Stimulated activated CD4-positive, alpha-beta T cell treated with anti-CD3 and anti-CD28 coated beads, Interleukin-1b, Interleukin-23, amount 100 ng/mL, for 1 hour (primary cell): ENCODE measurements at places on chromosomes 1 and 21.

DNA sequence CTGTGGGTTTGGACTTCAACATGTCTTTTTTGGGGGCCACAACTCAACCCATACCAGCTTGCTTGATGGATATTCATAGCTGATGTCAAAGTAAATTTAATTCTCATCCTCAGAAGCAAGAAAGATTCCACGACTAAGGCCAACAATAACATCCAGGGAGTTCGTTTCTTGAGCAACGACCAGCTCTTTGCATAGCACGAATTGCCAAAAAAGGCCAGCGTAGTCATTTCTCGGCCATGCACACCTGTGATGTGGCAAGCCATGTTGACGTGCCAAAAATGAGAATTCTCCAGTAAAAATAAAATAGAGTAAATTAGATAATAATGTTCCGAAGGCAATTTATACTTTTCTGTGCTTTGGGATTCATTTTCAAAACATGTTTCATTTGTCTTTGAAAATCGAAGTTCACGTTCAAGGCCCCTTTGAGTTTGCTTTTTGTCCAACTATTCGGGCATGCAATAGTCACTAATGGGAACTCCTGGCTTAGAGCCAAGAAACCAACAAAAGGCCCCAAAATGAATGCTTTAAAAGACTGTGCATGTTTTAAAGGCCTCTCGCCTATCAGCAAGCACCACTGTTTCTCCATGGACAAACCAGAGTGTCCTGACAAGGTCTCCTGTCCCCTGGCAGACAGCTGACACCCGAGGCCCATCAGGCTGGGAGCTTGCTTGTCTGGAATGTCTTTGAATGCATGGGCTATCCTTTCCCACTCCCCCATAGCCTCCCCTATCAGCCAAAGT, 14.4 kb upstream of the IGSF5 start:
- no peak for DNase-seq

GRCh38 chr1:246771366-246771765, 47.2 kb downstream of the SCCPDH start:
- no peak for DNase-seq

DNA sequence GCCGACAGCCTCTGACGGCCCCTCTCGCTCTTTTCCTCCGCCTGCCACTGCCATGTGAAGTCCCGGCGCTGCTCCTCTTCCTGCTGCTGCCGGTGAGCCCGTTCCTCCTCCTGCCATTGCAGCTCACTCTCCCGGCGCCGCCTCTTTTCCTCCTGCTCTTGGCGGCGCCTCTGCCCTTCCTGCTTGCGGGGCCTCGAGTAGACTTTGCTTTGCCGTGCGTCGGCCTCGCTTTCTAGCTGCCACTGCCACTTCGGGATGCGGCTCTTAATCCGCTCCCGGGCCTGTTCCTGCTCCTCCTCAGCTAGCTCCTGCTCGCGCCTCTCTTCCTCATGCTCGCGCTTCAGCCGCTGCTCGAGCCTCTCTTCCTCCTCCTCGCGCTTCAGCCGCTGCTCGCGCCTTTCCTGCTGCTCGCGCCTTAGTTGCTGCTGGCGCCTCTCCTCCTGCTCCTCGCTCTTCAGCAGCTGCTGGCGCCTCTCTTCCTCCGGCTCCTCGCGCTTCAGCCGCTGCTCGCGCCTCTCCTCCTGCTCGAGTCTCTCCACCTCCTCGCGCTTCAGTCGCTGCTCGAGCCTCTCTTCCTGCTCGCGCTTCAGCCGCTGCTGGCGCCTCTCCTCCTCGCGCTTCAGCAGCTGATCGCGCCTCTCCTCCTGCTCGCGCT, 4.3 kb downstream of the TCHH start:
- no peak for DNase-seq

- no peak for DNase-seq
These were observed 47.1 kb upstream of the ARHGAP29 start for GRCh38 chr1:94284476-94284875.

GRCh38 chr1:41390166-41390565, 28.9 kb downstream of the FOXO6 start:
- DNase-seq: no peak

DNA sequence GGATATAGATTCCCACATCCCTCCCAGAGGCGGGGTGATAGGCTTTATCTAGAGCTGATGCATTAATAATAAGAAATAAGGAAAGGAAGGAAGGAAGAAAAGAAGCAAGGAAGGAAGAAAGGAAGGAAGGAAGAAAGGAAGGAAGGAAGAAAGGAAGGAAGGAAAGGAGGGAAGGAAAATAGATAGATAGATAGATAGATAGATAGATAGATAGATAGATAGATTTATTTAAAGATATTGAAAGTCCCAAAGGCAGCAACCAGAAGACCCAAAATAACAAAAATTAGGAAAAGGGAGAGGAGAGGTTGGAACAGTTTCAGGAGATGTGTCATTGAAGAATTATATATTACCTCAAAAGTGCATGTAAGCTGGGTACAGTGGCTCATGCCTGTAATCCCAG, 12.2 kb upstream of the SLC26A9 start:
- no peak for DNase-seq

GRCh38 chr1:225469051-225469450, 41.2 kb upstream of the LBR start:
- DNase-seq: no peak

- no peak for DNase-seq
These were observed 59.9 kb downstream of the LRRC8C start for GRCh38 chr1:89692601-89693521.
